NCI-H748 treated with DMSO at 0.1 percent for 48 hours (cell line): ENCODE measurements at places on chromosomes 7 and 10.

GRCh38 chr10:114824391-114824790 lies 2.8 kb downstream of the FHIP2A start:
- no peak for DNase-seq

DNA sequence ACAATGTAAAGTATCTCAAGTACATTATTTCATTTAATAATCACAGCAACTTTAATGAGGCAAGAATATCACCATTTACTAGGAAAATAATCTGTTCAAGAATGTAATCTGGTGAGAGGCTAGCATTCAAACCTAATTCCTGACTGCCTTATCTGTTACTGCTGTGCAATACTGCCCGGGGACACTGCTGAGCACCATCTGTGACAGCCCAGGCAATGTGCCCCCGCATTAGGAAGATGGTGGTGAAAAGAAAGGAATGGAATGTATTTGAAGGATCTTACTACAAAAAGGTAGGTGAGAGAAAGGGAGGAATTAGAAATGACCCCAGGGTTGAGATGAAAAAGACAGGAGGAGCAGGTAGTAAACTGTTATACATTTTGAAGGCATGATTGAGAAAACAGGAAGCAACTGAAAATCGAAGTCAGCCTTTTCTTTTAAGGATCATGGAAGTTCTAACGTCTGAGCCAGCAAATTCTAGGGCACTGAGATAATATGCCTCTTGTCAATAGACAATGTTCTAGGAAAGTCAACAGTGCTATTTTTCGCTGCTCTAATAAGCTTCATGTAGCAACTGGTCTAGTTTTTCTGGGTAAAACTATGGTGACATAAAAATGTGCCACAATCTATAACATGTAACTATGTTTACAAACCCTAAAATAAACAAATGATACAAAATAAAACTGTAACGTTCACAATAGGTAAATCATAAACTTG lies 90.4 kb downstream of the ETV1 start:
- DNase-seq = no peak

GRCh38 chr7:33650828-33651227 lies 254.5 kb upstream of the BMPER start:
- DNase-seq = no peak

- DNase-seq = no peak
Observed at GRCh38 chr7:157619753-157620525, 283.1 kb downstream of the DNAJB6 start.

- no peak for DNase-seq
Observed at GRCh38 chr10:50275650-50276235, 24.4 kb upstream of the ASAH2 start.

DNA sequence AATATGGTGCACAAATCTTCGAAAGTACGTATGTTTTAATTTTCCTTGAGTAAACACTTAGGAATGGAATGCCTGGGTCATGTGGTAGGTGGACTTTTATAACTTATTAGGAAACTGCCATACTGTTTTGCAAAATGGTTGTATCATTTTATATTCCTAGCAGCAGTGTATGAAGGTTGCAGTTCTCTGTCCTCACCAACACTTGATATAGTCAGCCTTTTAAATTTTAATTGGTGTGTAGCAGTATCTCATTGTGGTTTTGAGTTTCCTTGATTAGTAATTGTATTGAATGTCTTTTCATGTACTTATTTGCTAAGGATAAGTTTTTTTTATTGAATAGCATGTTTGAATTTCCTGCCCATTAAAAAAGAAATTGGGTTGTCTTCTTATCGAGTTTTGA lies 926 bp upstream of the PCBD1 start:
- DNase-seq = no peak

DNA sequence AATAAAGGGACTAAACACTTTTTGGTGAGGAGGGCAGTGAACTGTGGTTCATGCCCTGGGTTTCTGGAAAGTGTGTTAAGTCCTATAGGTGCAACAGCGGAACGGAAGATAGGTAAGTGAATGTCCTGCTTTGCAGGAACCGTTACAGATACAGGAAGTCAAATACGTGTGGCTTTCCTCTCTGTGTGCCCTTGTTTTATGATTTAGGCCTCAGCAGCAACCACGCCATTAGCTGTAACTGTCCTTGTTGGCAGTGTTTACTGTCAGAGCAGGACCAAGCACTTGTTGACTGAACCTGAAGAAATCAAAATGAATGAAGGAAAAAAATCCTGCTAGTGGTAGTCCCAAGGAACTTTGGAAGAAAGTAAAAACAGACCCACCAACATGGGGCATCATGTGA lies 150.3 kb downstream of the PIP4K2A start:
- DNase-seq = no peak

GRCh38 chr10:103568505-103568904 lies 75.0 kb downstream of the NEURL1 start:
- no peak for DNase-seq

DNA sequence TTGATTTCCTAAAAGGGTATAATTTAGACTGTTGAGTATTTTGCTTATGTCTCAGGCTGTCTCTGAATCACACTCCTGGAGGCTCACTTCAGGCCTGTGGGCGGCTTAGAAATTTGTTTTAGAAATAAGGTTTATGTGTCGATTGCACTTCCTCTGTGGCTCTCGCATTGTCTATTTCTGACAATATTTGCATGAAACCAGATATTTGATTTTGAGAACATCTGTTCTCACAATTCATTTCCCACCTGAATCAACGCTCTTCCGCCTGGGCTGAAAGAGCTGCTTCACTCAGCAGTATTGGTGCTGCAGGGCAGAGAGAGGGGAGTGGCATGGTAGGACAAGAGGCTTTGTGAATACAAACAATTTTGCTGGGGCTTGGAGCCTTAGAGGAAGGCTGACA lies 262.0 kb downstream of the ADRA2A start:
- no peak for DNase-seq

GRCh38 chr7:106731646-106732444 lies 70.9 kb upstream of the CCDC71L start:
- no peak for DNase-seq

GRCh38 chr10:132276179-132276675 lies 31.5 kb downstream of the STK32C start:
- no peak for DNase-seq

DNA sequence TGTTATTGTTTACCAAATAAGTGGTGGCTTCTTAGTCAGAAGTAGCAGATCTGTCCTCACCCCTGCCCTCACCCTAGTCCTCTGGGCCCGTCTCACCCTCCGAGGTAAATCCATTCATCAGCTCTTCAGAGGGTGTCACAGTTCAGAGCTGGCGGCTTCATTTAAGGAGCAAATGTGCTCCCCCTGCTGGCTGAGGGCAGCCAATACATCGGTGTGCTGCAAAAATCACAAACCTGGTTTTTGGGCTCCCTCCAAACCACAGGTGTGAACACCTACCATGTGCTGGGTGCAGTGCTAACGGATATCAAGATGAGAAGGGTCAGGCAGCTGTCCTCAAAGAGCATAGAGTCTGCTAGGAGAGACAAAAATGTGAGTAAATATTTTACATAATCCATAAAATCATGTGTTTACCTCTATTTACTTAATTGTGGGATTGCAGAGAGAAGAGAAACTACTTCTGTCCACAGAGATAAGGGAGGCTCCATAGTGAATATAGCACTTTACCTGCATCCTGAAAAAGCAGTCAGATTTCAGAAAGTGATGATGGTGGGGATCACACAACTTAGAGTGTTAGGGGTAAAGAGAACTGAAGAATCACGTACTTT lies 15.5 kb upstream of the CRTAC1 start:
- DNase-seq = peak; percentile 31

GRCh38 chr7:136399385-136399784 lies 422.2 kb upstream of the MTPN start:
- DNase-seq = no peak

- no peak for DNase-seq
Observed at GRCh38 chr7:130037703-130038102, 13.5 kb downstream of the ZC3HC1 start.

DNA sequence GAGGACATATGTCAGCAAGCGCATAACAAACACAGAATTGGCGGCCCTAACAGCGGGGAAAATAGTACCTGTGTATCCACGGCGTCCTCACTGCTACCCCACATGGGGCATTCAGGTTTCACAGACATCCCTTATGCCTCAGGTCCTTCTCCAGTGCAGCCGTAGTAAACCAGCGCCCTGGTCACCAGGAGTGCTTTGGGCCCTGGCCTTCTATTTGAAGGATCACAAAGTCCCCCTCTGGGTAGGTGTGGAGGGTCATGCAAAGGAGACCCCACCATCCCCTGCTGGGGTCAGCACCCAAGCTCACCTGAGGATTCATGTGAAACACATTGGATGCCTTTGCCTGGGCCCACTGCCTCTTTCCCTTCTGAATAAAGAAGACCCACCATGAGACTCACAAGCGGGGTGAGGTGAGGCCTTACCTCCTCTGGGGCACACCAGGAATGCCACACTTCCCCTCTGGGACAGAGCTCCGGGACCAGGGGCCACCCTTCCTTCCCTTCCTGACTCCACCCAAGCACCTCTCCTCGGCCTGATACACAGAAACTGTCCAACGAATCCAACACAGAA lies 18.8 kb downstream of the CLRN3 start:
- no peak for DNase-seq

- no peak for DNase-seq
Observed at GRCh38 chr7:107605218-107605815, 25.3 kb downstream of the BCAP29 start.

DNA sequence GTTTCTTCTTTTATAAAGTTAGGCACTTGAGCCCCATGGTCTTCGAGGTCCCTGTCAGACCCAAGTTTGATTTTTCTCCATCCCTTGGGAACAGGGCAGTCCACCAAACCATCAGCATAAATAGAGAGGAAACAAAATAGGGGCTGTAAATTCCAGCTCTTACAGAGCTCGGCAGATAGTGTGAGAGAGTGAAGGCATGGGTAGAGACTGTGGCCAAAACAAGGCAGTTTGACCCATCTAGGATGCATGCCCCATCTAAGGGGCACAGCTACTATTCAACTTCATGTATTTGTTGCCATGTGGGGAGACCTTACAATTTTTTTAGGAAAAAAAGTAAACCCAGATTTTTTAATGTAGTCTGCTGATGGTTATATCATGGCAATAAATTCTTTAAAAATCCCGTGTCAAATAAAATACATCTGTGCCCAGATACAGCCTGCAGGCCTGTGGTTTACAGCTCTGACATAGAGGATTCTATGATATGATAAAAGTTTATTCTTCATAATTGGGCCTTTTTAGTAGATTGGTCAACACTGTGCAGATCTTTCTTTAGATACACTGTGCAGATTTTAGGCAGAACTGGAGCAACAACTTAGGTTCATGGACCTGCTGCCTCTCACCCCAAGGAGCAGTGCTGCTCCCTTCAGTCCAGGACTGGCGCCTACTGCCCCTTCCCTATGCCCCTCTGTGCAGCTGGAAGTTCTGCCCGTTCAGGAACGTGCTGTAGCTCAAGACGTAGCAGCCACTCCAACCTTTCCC lies 5.3 kb downstream of the PPP1R3C start:
- DNase-seq = no peak

DNA sequence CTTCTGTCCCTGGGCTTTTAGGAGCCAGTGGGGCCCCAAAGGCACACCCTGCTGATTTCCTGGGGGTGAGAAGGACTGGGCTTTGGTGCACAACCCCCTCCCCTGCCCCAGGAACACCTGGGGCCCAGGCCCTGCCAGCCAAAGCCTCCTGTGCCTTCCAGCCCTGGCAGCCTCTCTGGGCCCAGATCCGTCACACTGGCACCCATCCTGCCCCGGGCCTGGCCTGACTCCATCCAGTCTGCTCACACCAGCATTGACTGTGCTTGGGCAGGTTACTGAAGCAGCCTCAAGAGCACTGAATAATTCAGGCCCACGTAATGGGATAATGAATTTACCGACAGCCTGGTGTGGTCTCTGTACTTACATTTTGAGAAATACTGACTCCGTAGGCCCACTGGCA lies 12.0 kb upstream of the COMTD1 start:
- DNase-seq = no peak

GRCh38 chr7:117802660-117803059 lies 70.6 kb downstream of the CTTNBP2 start:
- no peak for DNase-seq

GRCh38 chr7:16028103-16028502 lies 341.6 kb upstream of the MEOX2 start:
- no peak for DNase-seq

DNA sequence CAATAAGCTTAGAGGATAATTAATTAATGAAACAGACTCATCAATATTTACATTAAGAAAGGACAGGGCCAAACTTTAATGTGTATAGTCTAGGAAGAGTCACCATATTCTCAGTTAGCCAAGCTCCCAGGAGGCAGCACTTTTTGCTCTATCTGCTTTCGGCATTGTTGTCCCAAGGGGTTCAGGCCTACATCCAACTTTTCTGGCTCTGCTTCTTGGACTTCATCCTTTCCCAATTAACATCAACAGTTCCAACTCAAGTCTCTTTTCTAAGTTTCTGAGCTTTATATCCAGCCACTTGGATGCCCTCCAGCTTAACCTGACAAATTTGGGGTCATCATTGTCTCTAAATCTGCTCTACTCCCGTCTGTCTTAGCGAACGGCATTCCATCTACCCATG lies 42.8 kb downstream of the GLI3 start:
- DNase-seq = no peak

DNA sequence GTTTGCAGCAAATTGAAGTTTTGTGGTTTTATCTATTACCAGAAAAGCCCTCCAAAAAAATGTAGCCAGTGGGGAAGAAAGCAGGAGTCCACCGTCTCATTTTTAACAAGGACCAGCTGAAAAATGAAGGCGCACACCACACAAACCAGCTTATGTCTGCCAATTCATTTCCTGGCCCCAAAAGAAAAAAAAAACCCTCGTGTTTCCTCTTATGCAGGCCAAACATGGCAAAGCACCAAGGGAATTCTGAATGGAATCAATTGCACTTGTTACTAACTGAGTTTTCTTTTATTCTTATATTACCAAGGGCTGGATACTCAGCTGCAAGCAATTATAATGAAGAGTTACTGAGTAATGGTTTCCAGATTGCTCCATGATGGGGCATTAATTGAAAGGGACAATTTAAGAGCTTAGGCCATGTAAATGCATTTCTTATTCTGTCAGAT lies 428.3 kb upstream of the NPVF start:
- DNase-seq = no peak

DNA sequence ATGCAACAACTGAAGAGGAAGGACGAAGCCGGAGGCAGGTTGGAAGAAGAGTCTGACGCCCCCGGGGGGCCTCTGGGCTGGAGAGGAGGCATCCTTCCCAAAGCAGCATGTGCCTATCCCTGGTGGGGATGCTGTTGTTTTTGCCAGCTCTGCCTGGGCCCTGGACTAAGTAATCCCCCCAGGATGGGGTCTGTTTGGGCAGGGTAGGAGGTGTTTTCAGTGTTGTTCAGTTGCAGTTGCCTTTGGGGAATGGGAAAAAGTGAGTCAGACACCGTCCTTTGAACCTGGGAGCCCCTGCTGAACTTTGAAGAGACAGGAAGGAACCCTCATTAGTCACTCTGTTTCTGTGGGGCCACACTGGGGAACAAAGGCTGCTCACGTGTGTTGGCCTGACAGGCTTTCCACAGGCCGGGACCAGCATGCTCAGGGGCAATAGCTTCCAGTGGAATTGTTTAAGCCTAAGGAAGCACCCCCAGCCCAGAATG lies 35.2 kb upstream of the GDF10 start:
- DNase-seq = no peak

DNA sequence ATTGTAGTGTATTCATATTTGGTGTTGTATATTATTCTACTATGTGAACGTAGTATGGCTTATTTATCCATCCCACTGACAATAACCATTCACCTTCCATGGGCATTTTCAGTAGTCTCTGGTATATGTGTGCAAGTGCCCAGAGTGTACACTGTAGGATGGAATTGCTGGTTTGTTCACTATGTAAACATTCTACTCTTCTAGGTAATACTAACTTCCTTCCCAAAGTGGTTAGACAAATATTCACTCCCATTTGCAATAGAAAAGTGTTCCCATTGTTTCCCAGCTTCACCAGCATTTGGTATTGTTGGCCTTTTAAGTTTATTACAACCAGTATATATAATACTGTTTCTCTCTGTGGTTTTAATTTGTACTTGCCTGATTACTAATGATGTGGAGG lies 153.7 kb downstream of the C7orf25 start:
- DNase-seq = no peak
